GM03348 (cell line): ENCODE measurements at places on chromosomes 1 and 21.

DNA sequence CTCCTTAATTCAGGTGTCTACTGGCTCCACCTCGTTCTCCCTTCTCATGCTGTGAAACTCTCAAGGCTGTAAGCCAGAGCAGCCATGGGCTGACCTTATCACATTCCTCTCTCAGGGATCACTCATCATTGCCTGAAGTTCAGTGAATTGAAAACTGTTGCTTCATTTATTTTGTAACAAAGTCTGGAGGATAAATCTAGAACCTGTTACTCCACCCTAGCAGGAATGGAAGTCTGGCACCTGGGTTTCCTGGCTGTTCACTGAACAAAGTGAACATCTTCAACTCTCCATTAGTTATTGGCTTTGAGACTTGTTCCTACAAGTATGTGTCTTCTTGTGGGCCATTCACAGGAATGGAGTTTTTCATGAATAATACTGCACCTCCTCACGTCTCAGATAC, 584.1 kb downstream of the PTPRU start:
- DNase-seq, result no peak

GRCh38 chr1:111222308-111223125, 5.0 kb upstream of the CHI3L2 start:
- peak; percentile 88 for DNase-seq

DNA sequence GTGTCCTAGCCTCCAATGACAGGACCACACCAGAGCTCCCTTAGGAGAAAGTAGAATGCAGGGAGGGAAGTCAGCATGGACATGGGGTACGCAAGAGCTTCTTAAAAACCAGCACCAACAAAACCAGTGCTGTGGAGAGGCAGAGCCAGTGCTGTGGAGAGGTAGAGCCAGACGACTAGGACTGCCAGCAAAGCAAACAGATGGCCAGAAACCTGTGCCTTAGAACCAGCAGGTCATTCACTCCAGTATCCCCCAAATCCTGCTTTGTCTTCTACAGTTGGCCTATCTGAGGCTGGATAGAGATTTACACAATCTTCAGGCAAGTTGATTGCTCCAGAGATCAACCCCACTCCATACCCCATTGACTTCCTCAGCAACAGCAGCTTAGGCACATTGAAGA, 459.9 kb upstream of the CAMK1G start:
- no peak for DNase-seq

DNA sequence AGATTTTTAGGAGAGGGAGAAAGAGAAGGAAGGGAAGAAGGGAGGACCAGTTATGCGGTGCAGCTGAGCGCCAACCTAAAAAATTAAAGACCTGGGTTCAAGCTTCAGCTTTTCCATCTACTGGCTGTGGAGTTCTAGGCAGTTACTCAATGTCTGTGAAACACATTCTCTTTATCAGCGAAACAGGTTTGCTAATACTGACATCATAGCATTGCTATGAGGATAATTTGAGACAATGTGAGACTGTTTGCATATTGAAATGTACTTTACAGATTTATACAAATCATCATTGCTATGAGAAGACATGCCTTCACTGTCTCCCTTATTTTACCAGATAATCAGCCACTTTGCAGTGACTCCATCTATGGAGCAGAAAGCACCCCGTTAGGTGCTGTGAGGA, 222.9 kb upstream of the SGIP1 start:
- no peak for DNase-seq

DNA sequence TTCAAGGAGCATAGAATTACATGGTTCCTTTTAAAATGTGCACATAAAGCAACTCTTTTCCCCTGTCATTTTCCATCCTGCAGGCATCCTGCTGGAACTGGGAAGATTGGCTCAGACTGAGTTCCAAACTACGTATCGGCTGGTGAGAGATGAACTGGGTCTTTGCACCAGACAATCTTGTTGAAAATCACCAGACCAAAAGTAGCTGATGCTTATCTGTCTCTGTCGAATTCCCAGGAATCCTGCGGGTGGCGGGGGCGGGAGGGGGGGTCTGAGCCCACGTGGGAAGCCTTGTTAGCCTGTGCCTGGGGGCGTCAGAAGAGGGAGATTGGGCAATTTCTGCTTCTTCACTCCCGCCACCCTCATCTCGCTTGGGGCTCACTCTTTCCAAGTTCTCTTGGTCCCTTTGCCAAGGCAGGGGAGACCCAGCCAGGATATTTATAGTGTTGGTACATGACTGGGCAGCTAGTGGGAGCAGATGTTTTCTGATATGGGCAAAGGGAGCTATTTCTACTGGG, 90.1 kb upstream of the SLC25A33 start:
- DNase-seq, result peak; percentile 33
